ENCODE measurements at places on chromosomes 2 and 18.

DNA sequence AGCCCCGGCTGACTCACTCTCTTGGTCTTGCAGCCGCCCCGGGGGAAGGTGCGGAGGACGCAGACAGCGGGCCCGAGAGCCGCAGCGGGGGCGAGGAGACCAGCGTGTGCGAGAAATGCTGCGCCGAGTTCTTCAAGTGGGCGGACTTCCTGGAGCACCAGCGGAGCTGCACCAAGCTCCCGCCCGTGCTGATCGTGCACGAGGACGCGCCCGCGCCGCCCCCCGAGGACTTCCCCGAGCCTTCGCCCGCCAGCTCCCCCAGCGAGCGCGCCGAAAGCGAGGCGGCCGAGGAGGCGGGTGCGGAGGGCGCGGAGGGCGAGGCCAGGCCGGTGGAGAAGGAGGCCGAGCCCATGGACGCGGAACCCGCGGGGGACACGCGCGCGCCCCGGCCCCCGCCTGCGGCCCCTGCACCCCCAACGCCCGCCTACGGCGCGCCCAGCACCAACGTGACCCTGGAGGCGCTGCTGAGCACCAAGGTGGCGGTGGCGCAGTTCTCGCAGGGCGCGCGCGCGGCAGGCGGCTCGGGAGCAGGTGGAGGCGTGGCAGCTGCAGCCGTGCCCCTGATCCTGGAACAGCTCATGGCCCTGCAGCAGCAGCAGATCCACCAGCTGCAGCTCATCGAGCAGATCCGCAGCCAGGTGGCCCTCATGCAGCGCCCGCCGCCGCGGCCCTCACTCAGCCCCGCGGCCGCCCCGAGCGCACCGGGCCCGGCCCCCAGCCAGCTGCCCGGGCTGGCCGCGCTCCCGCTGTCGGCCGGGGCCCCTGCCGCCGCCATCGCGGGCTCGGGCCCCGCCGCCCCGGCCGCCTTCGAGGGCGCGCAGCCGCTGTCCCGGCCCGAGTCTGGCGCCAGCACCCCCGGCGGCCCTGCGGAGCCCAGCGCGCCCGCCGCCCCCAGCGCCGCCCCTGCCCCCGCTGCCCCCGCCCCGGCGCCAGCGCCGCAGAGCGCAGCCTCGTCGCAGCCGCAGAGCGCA is 12.7 kb downstream of the SALL3 start:
- no peak for DNase-seq

DNA sequence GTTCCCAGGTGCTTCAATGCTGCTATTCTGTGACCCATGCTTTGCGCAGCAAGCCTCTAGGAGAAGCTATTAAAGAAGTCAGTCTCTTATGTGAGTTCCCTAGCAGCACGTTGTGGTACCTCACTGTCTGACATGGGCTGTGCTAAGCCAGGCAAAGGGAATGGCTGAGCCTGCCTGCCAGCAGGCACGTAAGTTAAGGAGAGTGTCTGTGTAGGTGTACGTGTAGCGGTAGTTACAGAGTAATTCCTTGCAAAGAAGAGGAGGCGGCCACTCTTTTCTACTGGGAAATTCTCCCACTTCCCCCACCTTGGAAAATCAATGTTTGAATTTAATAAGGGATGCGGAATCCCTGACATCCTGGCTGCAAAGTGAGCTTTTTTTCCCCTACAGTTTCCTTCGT is 123.5 kb upstream of the LYPD1 start:
- DNase-seq: no peak

DNA sequence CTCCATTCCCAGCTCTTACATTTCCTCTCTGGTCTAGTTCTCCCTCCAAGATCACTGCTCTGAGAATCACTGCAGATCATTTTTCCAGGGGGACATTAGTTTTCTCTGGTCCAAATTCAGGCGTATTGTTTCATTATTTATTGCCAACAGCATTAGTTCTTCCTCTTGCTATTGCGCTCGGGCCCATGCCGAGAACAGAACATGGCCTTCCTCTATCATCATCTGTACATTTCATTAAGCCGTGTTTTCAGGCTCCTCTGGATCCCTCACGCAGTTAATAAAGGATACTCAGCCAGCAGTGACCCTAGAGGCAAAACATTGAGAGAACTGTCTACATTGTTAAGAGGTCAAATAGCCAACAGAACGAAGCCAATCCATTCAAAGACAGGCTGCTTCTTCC is 63.9 kb downstream of the CCBE1 start:
- no peak for DNase-seq

DNA sequence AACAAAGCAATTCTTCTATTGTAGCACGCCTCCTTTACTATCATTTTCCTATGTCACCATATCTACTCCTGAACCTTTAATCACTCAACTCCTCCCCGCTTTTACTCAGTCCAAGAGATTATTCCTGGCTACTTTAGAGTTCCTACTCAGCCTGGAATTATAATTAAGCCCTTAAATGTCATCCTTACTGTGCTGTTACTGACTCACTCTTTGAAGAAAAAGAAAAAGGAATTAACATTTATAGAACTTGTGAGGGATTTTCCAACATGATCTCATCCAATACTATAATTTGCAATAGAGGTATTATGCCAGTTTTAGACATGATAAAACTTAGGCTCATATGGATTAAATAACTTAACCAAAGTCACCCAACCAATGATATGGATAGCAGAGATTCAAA is 61.7 kb downstream of the CCDC88A start:
- no peak for DNase-seq

- DNase-seq: no peak
Measured at GRCh38 chr2:81403508-81403907, 1099.0 kb upstream of the LRRTM1 start.

DNA sequence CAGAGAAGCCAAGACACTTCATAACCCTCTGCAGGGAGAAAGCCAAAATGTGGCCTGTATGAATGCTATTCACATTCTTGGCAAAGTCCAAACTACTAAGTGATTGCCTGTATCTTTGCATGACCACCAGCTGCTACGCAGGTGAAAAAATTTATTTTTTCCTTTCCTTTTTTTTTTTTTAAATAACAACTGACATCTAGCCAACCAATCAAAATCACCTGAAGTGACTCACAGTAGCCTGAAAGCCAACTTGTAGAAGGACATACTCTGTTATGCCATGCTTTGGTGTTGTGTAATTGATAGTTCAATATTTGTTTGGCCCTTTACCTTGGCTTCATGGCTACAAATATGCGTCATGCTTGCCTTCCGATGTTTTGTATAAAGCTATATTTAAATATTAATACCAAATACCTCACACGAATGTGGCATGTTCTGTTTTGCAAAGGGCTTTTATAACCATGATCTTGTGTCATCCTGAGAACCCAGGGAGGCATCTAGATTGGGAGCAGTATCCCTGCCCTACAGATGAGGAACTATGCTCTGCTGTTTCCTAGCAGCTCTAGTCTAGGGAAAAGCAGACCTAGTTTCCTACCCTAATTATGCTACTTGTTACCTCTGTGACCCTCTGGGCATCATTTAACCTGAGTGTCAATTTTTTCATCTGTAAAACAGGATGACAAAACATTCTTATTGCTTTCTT is 102.1 kb downstream of the MYOM1 start:
- no peak for DNase-seq

- DNase-seq: no peak
Measured at GRCh38 chr2:8558096-8558495, 123.8 kb upstream of the ID2 start.

GRCh38 chr2:176107731-176108181 is 676 bp downstream of the HOXD11 start:
- DNase-seq: no peak

- DNase-seq: no peak
Measured at GRCh38 chr2:158828378-158829164, 33.5 kb downstream of the DAPL1 start.

DNA sequence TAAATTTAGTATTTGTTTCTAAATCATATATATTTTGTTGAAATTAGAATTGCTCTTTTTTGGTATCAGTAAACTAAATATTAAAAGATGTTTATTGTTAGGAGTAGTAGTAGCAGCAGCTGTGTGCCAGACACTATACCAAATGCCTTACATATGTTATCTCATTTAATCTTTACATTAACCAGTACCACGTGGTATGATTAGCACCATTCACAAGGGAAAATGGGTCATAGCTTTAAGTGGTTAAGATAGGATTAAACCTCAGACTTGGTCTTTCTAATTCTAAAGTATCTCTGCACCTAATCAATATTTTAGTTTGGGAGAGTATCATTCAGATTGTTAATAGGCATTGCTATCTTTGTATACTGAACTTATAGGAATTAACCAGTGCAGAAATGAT is 29.0 kb downstream of the PSMD14 start:
- DNase-seq: no peak

- DNase-seq: no peak
Measured at GRCh38 chr2:52695731-52696130, 1071.9 kb upstream of the CHAC2 start.

GRCh38 chr2:48600917-48601316 is 16.7 kb upstream of the GTF2A1L start:
- DNase-seq: no peak

DNA sequence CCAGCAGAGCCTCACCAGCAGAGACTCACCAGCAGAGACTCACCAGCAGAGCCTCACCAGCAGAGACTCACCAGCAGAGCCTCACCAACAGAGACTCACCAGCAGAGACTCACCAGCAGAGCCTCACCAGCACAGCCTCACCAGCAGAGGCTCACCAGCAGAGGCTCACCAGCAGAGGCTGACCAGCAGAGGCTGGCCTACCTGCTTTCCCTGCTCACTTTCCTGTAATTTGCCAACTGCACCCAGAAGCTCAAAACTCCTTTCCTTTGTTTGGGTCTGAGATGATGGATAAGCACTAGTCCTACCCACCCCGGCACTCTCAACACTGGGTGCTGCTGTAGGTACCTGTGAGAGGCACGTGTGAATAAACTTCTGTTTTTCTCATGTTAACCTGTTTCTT is 36.4 kb upstream of the PXDN start:
- no peak for DNase-seq

DNA sequence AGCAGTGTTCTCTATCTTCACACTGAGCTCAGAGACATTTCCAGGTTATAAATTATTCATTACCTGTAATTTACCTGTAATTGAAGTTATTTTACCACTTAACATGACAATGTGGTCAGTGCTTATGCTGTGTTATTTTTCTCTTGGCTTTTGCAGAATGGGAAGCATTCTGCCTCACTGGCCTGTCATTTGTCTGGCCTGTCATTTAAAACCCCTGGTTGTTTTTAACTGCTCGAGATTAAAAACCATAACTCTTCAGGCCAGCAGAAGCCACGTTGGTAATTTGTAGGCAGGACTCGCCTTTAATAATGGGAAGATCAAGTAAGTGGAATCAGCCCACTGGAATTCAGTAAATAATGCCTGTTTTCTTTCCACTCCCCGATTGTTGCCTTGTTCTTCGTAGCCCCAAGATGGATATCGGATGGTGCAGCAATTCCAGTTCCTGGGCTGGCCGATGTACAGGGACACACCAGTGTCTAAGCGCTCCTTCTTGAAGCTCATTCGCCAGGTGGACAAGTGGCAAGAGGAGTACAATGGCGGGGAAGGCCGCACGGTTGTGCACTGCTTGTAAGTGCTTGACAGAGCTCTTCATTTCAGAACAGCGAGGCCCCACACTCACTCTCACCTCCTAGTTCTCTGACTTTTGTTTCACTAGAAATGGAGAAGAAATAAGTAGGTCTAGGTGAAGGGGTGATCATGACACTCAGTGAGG is 222.4 kb upstream of the RAB12 start:
- no peak for DNase-seq

GRCh38 chr18:51655327-51655698 is 457.8 kb upstream of the MEX3C start:
- no peak for DNase-seq

- no peak for DNase-seq
Measured at GRCh38 chr18:21361307-21361880, 119.4 kb downstream of the GREB1L start.

GRCh38 chr2:234420408-234420807 is 76.5 kb downstream of the ARL4C start:
- no peak for DNase-seq

GRCh38 chr2:109284826-109285225 is 155.8 kb downstream of the SH3RF3 start:
- no peak for DNase-seq

DNA sequence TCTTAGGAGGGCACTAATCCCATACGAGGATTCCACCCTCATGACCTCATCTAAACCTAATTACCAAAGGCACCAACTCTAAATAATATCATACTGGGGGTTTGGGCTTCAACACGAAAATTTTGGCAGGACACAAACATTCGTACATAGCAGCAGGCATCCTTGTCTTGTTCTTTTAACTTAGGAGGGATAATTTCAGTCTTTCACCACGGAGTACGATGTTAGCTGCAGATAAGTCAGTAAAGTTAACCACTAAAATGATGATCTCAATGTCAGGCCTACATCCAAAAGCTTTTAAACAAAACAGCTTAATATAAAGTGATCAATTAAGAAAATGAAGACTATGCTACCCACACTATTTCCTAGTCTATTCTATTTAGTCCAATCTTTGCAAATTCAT is 74.9 kb downstream of the ID2 start:
- no peak for DNase-seq
